Activated CD8-positive, alpha-beta memory T cell treated with anti-CD3 and anti-CD28 coated beads for 1 hour (primary cell): ENCODE measurements at places on chromosomes 11 and 22.

GRCh38 chr11:70176940-70177689, 26.0 kb upstream of the FADD start:
- no peak for DNase-seq

DNA sequence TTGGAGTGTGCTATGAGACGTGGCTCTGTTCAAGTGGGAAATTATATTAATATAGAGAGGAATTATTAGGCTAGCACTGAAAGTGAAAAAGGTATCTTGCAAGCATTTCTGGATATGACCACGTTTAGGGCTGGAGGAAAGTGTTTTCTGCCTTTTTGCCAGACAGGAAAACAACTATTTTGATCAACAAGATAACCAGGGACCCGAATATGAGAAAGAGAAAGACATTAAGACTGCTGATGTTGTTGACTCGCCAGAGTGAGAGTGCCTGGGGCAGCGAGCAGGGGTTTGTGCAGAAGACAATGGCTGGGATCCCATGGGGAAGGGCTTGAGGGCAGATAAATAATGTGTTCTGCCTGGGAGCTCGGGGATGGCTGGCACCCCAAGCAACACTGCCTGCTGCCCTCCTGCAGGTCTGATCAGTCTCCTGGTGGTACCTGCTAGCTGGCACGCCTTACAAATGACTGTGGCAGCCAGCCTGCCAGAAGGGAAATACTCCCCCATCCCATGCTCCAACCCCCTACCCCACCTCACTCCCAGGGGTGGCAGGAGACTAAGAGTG, 23.1 kb upstream of the CHST1 start:
- DNase-seq, result no peak

DNA sequence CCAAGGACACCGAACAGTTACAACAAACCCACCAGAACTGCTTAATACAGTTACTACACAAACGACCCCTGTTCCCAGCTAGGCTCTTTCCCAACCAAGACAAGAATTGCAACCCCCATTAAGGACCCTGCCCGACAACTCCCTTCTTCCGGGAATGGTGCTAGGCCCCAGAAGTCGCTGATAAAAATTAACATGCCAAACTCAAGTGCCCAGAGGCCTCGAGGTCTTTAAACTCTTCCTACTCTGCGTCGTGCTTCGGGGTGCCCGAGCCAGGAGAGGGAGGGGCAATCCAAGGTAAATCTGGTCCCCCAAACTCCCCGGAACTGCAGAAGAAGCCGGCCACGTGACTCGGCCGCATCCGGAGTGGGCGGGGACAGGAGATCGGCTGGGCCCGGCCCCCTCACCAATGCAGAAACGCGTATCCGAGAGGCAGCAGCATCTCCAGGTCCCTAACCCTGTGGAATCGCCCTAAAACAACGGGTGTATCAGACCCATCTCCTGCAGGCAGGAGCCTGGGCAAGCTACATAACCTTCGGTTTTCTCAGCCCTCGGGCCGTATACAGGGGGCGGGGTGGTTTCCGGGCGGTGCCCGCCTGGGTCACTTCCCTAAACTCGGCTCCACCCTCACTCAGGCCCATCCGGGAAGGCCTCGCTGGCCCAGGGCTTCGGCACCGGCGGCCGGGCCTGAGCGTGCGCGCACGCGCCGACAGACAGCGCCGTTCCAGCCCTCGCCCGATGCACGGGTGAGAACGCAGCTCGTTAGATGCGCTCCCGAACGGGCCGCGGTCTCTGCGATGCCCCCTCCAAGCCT, 1.1 kb downstream of the CFL1 start:
- peak; percentile 49 for DNase-seq

GRCh38 chr22:24728790-24729637, 45.5 kb downstream of the PIWIL3 start:
- no peak for DNase-seq

DNA sequence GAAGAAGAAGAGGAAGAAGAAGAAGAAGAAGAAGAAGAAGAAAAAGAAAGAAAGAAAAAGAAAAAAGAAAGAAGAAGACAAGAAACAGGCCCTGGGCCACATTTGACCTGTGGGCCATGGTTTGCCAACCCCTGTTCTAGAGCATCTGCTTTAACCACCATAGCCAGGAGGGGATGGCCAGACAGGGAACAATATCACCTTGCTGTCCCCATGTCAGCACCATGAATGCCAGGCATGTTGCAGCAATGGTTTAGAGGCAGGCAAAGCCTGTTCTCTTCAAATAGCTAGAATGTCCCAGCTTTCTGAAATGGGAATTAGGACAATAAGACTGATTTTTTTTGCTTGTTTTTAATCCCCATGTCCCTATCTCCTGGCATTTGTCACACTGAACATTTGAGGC, 338.6 kb upstream of the PLET1 start:
- no peak for DNase-seq
